Thyroid gland (tissue), 4 donors: ENCODE measurements at places on chromosomes 6 and 20.
A peak's percentile ranks its signal among the peaks of the same experiment; 100 is the strongest.

- DNase-seq: peak; percentile 68
Observed at GRCh38 chr20:47821481-47822100, 36.3 kb upstream of the SULF2 start.

GRCh38 chr6:6619021-6619794 is 30.7 kb downstream of the LY86 start:
- no peak for DNase-seq

GRCh38 chr20:50286609-50287008 is 96.0 kb downstream of the CEBPB start:
- peak; percentile 92 for DNase-seq

- DNase-seq: no peak
Observed at GRCh38 chr6:56538851-56539250, 103.8 kb downstream of the DST start.

DNA sequence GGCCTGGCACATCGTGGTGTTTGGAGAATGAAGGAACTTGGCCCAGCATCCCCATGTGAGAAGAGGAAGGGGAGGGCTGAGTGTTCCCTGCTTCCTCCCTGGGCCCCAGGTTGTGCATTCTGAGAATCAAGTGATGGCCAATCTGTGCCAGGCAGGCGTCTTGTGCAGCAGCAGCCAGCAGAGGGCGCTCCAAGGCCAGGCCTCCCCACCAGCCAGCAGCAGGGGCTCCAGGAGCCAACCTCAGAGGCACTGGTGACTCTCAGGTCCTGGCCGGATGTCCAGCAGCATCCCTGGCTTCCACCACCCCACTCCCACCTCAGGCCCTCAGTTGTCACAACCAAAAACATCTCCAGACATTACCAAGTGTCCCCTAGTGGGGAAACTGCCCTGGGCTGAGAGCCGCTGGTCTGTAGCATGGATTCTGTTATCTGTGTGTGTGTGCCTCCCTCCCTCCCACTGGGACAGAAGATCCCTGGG is 192.0 kb downstream of the PREX1 start:
- DNase-seq: peak; percentile 51
